ENCODE measurements at places on chromosomes 1 and 21.

- DNase-seq: no peak
These were observed 47.9 kb downstream of the ASH1L start for GRCh38 chr1:155514582-155515187.

GRCh38 chr1:93694819-93695218 is 13.2 kb upstream of the BCAR3 start:
- DNase-seq: no peak

DNA sequence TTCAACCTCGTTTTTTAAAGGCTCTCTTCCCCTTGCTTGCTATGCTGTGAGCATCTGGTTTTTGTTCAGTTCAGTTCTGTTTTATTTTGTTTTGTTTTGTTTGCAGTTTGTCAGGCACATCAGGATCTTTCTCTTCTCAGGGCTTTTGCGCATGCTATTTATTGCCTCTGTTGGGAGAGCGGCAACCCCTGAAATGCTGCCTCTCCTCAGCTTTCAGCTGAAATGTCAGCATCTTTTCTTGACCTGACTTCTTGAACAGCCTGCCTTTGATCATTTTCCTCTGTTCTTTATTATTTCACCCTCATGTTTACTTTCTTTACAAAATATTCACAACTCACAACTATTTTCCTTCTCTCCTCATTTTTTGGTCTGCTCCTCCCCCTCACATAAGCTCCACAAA is 50.4 kb upstream of the RC3H1 start:
- DNase-seq: no peak

DNA sequence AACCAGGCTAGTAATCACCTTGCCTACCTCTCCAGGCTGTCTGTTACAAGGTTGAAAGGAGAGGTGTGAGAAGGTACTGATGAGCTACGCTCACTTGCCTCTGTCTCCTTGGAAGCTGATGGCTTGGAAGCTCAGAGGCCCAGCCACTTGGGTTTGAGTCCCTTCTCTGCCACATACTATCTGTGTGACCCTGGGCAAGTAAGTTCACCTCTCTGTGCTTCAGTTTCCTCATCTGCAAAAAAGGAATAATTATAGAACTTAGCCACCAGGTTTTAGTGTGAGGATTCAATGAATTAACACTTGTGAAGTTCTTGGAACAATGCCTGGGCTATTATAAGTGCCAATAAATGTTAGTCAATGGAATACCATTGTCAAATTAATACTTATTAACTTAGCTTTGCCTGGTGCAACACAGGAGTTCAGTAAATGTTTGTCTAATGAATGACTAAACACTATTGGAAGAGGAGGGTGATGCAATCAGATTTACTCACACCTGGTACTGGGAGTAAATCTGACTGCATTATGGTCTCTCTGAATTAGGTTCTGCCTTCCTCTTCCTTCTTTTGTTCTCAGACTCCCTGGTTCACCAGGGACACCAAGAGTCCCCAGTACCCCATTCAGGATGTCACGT is 55.5 kb downstream of the TRABD2B start:
- DNase-seq: no peak

GRCh38 chr1:216140730-216141524 is 282.3 kb downstream of the USH2A start:
- DNase-seq: no peak

DNA sequence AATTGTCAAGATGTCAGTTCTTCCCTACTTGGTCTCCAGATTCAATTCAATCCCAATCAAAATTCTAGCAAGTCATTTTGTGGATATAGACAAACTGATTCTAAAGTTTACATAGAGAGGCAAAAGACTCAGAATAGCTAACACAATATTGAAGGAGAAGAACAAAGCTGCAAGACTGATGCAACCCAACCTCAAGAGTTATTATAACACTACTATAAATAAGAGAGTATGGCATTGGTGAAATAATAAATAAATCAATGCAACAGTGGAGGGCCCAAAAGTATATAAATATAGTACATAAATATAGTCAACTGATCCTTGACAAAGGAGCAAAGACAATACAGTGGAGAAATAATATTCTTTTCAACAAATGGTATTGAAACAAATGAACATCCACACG is 49.7 kb downstream of the PRPF38A start:
- no peak for DNase-seq

GRCh38 chr1:240189386-240189989 is 97.8 kb downstream of the FMN2 start:
- no peak for DNase-seq

DNA sequence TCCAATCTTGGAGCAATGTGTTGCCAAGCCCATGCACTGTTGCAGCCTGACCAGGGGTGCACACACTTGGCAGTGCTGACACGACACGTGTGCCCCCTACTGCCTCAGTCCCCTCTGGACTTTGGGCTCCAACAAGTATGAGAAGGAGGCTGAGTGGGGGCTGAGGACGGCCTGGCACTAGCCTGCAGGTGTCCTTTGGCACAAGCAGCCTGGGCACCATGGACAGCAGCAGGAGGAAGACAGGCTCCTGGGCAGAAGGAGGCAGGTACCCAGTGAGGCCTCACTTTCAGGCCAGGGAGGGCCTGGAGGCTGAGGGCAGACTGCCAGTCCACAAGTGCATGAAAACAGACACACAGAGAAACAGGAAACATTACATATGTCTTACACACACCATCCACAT is 1702.9 kb upstream of the B3GALT2 start:
- no peak for DNase-seq

DNA sequence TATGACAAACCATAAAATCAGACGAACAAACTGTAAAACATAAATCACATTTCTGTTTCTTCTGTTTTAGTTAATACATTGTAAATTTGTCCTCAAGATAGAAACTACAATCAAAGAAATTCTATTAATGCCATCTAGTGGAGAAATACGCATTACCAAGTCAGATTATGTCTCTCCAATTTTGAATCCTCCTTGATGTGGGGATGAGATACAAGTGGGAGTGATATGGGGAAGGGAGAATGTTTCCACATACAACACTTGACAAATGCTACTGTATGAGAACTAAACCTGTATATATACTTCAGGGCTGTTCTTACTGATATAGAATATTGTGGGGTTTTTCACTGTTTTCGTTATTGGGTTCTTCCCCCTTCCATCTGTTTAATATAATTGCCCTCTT is 2.6 kb downstream of the HFM1 start:
- DNase-seq: no peak

- no peak for DNase-seq
These were observed 78.9 kb downstream of the CD247 start for GRCh38 chr1:167439301-167439988.

DNA sequence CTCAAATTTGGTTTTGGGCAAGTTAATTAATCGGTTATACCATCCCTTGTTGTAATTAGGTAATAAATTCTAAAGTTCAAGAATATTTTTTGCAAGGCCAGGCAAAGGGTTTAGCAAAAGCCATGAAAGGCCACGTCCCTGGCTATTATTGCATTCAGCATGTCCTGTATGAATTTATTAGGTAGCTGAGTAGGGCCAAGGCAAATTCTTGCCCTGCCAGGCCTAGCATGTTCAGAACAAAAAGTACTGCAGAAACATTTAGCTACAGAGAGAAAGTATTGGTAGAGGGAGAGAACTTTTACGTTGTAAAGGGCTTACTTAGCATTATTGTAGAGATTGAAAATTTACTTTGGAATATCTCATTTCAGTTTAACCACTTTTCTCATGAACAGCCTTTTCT is 94.4 kb downstream of the PATJ start:
- DNase-seq: no peak

GRCh38 chr21:44012474-44013379 is 618 bp downstream of the TRAPPC10 start:
- peak; percentile 68 for DNase-seq

DNA sequence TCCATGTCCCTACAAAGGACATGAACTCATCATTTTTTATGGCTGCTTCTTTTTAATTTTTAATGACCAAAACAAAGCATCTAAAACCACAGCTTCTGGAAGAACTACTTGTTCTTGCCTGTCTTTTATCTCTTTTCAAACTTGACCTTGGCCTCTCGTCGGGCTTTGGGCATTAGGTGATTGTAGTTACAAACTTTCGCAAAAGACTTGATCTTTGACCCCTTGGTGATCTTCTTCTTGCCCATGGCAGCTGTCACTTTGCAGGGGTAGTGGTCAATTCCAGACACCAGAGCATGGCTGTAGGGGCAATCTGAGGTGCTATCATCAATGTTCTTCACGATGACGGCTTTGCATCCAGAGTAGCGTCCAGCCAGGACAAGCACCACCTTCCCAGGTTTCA is 67.8 kb downstream of the EPB41 start:
- DNase-seq: no peak

- no peak for DNase-seq
These were observed 45.1 kb downstream of the WNT9A start for GRCh38 chr1:227902641-227902990.

DNA sequence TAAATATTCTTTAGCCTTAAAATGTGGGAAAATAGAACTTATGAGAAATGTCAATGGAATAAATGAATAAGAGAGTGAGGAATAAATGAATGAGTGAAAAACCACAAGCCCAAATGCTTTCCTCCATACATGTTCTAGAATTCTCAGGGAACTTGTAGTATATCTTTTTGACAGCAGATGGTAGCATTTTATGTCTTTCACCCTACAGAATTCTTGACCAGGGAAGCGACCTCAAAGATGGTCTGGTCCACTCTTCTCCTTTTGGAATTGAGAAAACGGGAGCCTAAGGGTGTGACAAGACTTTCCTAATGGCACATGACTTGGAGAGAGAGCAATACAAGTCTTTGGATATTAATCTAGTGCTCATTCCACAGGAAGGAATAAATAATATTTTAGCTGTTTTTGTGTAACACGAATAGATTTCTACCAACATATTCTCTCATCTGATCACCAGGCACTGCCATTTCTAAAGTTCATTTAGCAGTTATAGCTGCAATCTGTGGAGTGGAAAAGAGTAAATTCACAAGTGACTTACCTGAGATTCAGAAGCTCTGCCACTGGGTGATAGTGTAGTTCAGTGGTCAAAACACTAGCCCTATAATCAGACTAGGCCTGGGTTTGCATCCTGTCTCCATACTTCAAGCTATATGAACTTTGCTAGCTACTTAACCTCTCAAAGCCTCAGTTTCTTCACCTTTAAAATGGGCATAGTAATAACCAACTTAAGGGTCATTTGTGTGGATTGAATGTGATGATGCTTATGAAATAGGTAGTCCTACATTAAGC is 15.0 kb upstream of the F5 start:
- DNase-seq: no peak

DNA sequence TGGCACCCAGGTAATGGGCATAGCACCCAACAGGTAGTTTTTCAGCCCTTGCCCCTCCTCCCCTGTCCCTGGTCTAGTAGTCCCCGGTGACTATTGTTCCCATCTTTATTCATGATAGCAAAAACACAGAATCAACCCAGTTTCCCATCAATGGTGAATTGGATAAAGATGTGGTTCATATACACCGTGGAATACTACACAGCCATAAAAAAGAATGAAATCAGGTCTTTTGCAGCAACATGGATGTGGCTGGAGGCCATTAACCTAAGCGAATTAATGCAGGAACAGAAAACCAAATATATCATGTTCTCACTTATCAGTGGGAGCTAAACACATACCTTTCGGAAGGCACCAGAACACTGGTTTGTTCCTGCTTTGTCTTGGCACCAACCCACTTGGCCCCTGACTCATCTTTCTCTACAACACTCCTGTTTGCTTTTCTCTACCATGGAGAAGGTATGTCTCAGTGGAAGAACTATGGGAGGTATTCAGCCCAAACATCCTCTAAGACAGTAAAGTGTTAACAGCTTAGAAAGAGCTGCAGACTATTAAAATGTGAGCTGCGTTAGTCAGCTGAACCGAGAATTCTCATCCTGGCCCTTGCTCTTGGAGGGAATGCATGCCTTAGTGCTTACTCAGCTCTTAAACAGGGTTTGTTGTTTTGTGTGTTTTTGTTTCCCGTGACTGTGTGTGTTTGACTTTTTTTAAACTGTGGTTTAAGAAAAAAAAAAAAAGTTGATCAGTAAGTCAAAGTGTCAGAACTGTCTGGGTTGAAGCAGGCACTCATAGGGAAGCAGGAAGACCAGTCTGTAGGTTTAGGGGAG is 203.0 kb downstream of the TOMM20 start:
- no peak for DNase-seq

DNA sequence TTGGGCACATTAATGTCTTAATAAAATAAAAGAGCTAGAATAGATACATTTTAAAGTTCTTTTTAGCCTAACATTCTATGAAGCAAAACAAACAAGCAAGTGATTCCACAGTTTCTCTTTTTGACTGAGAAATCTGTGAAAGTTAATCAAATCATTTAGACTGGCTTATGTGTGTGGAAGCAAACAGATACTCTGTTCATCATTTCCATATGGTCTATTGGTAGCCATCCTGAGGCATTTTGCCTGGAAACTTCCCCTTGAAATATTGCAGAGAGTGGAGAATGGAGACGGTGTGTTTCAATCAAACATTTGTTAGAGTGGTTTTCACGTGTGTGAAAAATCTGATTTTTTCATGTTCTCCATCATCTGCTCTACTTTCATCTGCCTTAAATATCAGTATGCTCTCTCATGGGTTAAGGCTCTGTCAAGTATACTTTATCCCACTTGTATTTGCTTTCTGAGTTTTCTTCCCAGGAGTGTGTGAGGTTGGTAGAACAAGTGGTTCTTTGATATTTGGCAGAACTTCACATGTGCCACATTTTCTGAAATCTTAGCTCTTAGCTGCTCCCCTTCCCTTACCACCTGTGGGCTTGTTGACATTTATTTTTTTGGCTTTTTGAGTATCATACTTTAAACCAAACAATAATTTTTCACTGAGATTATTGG is 139.1 kb upstream of the PTGFR start:
- DNase-seq: no peak

DNA sequence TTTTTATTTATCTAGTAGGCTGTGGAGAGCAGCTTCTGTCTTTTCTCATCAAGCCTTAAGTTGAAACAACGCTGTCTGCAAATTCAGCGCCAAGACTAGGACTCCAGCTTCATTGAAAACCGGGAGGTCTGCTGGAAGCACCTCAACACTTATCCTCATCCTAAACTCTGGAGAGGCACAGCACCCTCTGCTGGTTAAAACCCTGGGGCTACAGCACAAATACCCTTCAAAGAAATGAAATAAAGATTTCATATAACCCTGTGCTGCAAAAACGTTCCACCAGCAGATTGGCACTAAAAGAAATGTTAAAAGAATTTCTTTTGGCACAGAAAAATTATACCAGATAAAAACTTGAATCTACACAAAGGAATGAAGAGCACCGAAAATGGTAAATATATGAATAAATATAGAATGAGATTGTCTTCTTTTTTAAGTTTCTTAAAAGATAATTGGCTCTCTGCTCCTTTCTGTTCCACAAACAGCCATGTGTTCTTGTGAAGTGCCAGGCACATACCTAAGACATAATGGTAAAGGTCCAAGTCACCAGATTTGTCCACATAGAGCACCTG is 227.7 kb upstream of the SAMSN1 start:
- DNase-seq: peak; percentile 31

- no peak for DNase-seq
These were observed 33.2 kb downstream of the VCAM1 start for GRCh38 chr1:100752791-100753190.
